Adrenal gland (tissue), 19 donors: ENCODE measurements at places on chromosomes 7 and 10. TPM values are rescaled to one million over a fixed set of nuclear protein-coding genes. Genes with fewer than 3 reads are reported as not detected.

- no peaks in the 10 kb centered on the region for H3K27me3 ChIP-seq
- H3K4me3 ChIP-seq = no peak overlapping the region
- H3K27ac ChIP-seq = no peak overlapping the region
- DNase-seq = no peak
Measured at GRCh38 chr7:77205706-77206105, 6.1 kb upstream of the FGL2 start.

- no peaks in the 10 kb centered on the region for H3K4me1 ChIP-seq
- no peaks in the 10 kb centered on the region for H3K27me3 ChIP-seq
- H3K36me3 ChIP-seq = no peaks in the 10 kb centered on the region
- no peak for DNase-seq
- H3K27ac ChIP-seq = no peak overlapping the region
Measured at GRCh38 chr7:72494807-72495206, 82.7 kb upstream of the CALN1 start.

DNA sequence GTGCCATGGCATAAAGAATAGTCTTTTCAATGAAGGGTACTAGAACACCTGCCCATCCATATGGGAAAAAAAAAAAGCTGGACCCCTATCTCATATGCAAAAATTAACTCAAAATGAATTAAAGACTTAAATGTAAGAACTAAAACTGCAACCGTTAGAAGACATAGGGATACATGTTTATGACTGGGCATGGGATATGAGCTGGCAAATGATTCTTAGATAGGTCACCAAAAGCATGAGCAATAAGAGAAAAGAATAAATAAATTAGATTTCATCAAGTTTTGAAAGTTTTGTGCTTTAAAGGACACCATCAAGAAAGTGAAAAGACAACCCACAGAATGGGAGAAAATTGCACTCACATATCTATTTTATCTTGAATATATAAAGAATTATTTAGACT lies 222.0 kb downstream of the ADK start:
- H3K4me3 ChIP-seq = no peak overlapping the region
- H3K27me3 ChIP-seq = no peaks in the 10 kb centered on the region
- H3K4me1 ChIP-seq = no peaks in the 10 kb centered on the region
- no peak for DNase-seq
- H3K27ac ChIP-seq = no peak overlapping the region

GRCh38 chr10:110709444-110709828 lies 65.3 kb downstream of the RBM20 start:
- DNase-seq = no peak
- no peak overlapping the region for H3K27ac ChIP-seq
- no peak overlapping the region for H3K4me3 ChIP-seq
- no peaks in the 10 kb centered on the region for H3K36me3 ChIP-seq

- H3K4me3 ChIP-seq = no peak overlapping the region
- H3K36me3 ChIP-seq = peaks cover 14% of the 10 kb centered on the region
- H3K27me3 ChIP-seq = no peaks in the 10 kb centered on the region
- peaks cover 30% of the 10 kb centered on the region for H3K4me1 ChIP-seq
- no peak for DNase-seq
Measured at GRCh38 chr7:47326220-47326619, 255.7 kb downstream of the TNS3 start.

- H3K36me3 ChIP-seq = no peaks in the 10 kb centered on the region
- no peak overlapping the region for H3K4me3 ChIP-seq
- H3K4me1 ChIP-seq = peaks cover 12% of the 10 kb centered on the region
Measured at GRCh38 chr7:4613846-4614548, 68.1 kb upstream of the FOXK1 start.

The CLIP2 gene
- 36.5 TPM for total RNA-seq

The OPN1SW gene
- not detected for total RNA-seq

The NUTM2D gene
- 3.3 TPM for total RNA-seq

The TMEM26 gene
- total RNA-seq = 1.4 TPM

The PAPOLB gene
- total RNA-seq = not detected
